Activated gamma-delta T cell treated with anti-CD3 and anti-CD28 coated beads, Interleukin-2, amount 50 U/mL, for 16 hours (primary cell): ENCODE measurements at places on chromosomes 16 and 17.

DNA sequence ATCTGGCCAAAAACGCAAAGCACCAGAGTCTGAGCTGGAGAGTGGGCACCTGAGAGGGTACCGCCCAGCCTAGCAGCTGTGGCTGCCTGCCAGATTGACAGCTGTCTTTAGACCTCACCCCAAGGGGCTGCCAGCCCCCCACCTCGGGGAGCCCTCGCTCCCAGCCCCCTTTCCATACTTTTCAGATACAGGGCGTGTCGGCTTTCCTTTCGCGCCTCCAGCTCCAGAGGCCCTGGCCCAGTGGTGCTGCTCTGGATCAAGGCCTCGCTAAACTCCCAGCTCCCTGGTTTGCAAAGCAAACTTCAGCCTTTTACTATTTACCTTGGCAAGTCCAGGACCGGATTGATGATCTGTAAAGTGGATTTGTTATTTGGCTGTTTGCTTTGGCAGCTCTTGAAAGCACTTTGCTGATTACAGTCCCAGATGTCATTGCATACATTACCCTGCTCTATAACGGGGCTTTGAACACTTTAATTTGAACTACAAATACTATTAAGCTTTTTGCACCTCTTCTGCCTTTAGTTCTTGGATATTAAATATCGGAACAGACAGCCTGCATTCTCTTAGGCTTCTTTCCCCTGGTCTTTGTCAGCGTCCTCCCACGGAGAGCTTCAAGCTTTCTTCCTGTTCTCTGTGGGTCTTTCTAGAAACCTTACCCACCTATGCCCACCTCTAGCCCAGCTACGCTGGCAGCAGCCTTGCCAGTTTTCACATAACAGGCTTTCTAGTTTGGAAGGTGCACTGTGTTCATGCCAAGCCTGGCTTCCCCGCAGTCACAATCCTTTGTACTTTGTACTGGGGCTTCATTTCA, 63.6 kb upstream of the TBX2 start:
- DNase-seq, result no peak

- no peak for DNase-seq
These were observed 734 bp downstream of the PGAP3 start for GRCh38 chr17:39687101-39687545.

GRCh38 chr16:86461037-86461436, 49.3 kb upstream of the FOXF1 start:
- DNase-seq, result no peak

- no peak for DNase-seq
These were observed 2.3 kb downstream of the NXPH3 start for GRCh38 chr17:49577963-49578362.

DNA sequence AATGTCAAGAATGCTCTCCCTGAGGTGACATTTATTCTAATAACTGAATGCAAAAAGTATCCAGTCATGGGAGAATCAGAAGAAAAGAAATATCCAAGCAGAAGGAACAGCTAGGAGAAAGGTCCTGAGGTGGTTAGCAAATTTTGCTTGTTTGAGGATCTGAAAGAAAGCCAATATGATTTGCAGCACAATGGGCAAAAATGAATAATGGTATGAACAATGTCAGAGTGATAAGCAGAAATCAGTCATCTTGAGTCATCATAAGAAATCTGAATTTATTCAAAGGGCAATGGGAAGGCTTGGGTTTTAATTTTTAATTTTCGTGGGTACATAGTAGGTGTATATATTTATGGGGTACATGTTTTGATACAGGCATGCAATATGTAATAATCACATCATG, 68.5 kb downstream of the BRIP1 start:
- no peak for DNase-seq

DNA sequence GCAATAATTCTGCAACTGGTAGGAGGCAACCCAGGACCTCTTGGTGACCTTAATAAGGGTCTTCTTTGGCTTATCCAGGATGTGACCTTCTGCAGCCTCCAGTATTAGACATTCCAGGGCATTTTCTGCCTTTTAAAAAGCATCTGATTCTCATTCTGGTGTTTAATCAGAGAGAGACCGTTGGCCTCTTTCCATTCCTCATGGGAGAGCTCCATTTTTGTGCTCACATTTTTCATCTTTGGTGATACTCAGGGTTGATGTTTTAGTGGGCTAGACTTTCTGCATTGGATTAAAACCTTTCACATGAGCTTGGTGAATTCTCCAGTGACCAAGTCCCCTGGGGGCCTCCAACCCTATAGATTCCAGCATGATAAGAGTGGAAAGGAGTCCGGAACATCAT, 150.2 kb upstream of the CACNG5 start:
- no peak for DNase-seq

DNA sequence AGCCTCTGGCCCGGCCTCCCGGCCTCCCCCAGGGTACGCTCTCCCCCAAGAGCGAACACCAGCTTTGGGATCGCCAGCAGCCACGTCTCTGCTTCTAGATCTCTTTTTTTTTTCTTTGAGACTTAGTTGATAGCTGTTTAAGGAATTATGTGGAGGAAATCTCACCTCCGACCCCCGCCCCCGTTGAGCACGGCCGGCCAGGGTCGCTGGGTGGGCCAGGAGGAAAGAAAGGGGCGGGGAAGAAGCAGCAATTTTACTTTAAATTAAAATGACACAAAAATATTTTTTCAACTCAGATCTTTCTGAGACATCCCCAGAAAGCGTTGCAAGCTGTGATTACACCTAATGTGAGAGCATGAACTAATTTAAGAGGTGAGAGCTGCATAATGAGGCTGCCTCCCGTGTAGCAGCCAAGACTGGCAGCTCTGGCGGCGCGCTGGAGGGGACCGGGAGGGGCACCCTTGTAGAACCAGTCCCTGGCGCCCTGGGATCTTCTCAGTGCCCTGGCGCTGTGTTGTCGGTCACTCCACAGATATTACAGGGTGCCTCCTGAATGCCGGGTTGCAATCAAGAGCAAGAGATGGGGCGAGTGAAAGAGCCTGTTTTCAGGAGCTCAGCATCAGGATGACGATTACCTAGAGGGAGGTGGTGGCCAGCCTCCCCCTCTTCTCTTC, 1.9 kb upstream of the CBLN1 start:
- no peak for DNase-seq

- DNase-seq, result no peak
These were observed 18.3 kb downstream of the CNEP1R1 start for GRCh38 chr16:50043358-50043757.

- no peak for DNase-seq
These were observed 436 bp upstream of the BRIP1 start for GRCh38 chr17:61863801-61864126.

DNA sequence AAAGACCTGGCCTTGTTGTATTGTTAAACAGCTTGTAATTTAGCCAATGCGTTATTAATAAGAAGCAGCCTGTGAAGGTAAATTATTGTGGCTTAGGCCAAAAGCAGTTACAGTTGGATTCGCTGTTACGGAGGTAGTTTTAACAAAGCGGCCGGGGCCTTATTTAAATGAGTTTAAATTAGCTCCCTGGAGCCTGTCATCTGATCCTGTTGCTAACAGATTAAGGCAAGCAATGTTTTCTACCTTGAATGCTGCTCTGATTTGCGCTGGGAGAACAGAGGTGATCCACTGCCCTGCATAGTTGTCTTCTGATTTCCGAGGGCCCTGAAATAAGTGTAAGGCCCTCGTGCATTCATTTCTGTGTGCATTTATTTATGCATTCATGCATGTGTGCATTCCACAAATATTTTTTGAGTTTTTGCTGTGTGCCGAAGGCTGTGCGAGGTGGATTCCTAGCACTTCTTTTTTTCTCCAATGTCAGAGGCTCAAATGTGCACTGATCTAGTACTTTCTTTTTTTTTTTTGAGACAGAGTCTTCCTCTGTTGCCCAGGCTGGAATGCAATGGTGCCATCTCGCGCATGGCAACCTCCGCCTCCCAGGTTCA, 10.9 kb downstream of the SEC14L5 start:
- no peak for DNase-seq

DNA sequence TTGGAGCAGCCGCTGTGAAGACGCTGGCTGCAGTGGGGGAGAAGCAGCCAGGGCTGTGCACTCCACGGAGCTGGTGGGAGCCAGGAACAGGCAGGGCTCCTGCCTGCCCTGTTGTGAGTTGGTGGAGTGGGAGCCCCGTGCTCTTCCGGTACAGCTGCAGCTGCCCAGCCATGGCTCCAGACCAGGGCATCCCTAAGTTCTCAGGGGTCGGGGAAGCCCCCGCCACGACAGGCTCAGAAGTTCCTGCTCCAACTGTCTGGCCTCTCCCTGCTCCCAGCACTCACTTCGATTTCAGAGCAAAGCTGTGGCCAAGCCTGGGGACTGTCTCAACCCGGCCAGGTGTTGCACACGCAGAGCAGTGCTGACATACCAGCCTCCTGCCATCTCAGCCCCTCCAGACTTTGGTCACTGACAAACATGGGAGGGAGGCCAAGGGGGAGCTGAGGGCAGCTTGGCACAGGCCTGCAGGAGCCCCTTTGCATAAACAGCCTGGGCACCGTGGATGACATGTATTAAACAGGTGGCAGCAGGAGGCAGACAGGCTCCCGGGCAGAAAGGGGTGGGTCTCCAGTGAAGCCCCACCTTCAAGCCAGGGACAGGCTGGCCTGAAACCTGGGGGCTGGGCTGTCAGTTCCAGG, 13.9 kb upstream of the KDM8 start:
- DNase-seq, result no peak

GRCh38 chr17:8488491-8488890, 52.8 kb downstream of the NDEL1 start:
- no peak for DNase-seq

- no peak for DNase-seq
These were observed 2.9 kb upstream of the DOK4 start for GRCh38 chr16:57489229-57489628.

DNA sequence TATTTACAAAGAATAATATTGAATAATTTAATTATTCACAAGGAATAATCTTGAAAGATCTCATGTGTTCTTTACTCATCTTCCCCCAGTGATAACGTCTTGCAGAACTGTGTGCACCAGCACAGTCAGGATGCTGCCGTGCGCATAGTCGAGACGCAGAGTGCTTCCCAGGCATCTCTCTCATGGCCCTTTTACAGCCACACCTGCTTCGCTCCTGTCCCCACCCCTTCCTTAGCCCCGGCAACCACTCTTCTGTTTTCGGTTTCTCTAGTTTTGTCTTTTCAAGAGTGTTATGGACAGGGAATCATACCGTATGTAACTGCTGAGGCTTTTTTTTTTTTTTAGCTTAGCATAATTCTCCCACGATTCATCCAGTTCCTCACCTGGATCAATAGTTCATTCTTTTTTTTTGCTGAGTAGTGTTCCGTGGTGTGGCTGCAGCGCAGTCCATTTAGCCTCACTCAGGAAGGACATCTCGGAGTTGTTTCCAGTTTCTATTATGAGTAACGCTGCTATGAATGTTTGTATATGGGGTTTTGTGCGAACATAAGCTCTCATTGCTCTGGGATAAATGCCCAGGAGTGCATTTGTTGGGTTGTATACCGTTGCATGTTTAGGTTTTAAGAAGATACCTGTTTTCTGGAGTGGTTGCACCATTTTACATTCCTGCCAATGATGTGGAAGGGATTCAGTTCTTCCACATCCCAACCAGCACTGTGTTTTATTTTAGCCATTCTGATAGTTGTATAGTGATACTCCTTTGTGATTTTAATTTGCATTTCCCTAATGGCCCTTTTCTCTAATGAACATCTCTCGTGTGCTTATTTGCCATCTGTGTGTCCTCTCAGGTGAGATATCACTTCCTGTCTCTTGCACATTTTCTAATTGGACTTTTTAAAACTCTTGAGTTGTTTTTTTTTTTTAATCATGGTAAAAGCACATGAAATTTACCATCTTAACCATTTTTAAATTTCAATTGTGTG, 47.6 kb downstream of the SEC14L1 start:
- DNase-seq, result no peak

GRCh38 chr16:19005561-19006445, 22.1 kb downstream of the TMC7 start:
- no peak for DNase-seq

- no peak for DNase-seq
These were observed 12.9 kb upstream of the CMIP start for GRCh38 chr16:81431554-81432353.

GRCh38 chr16:86389566-86390328, 120.6 kb upstream of the FOXF1 start:
- DNase-seq, result no peak

DNA sequence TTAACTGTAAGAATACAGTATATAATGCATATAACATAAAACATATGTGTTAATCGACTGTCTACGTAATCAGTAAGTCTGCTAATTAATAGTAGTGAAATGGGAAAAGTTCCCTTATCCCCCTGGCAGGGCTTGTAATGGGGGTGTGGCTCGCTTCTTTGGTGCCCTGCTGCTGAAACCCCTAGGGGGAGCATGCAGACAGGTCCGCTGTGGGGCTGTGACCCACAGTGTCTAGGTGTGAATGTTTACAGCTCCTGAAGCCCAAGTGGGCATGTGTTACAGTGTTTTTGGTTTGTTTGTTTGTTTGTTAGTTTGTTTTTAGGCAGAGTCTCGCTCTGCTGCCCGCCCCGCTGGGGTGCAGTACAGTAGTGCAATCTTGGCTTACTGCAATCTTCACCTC, 495.7 kb downstream of the SHISA9 start:
- no peak for DNase-seq

DNA sequence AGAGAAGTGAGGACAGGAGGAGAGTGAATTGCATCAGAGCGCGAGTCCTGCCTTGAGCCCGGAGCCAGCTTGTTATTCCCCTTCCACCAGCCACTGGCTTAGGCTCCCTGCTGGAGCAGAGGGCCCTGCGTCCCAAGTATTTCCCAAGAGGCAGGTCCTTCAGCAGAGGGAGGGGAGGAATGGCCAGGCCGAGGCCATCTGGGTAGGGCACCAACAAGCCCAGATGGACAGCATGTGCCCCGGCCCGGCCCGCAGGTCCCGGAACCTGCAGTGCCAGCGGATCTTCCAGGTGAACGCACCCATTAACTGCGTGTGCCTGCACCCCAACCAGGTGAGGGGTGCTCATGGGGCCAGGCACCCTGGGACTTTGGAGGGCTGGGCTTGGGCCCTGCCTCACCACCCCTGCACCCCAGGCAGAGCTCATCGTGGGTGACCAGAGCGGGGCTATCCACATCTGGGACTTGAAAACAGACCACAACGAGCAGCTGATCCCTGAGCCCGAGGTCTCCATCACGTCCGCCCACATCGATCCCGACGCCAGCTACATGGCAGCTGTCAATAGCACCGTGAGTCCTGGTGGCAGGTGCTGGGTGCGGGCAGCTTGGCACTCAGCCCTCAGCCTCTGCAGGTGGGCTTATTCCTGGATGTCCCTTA, 1.7 kb downstream of the MLST8 start:
- no peak for DNase-seq

GRCh38 chr17:7818746-7819645, 15.0 kb upstream of the KDM6B start:
- DNase-seq, result no peak

- DNase-seq, result no peak
These were observed 56.5 kb downstream of the SPAG9 start for GRCh38 chr17:51064061-51064735.
